ENCODE measurements at places on chromosomes 4 and X. TPM values are rescaled to one million over a fixed set of nuclear protein-coding genes. Genes with fewer than 3 reads are reported as not detected.

The BGN gene
- total RNA-seq, result 1,907 TPM

The MAGEC3 gene
- total RNA-seq, result 9.5 TPM

The ADGRG4 gene
- 0.14 TPM for total RNA-seq

The CXCL9 gene
- 0.63 TPM for total RNA-seq

The GC gene
- total RNA-seq, result not detected

The AGTR2 gene
- not detected for total RNA-seq

The ZFP92 gene
- 1.2 TPM for total RNA-seq

The SPANXN4 gene
- not detected for total RNA-seq

The SAT1 gene
- total RNA-seq, result 763 TPM

The CAMK2D gene
- 70.1 TPM for total RNA-seq

The PNMA3 gene
- not detected for total RNA-seq

The HEPH gene
- 109 TPM for total RNA-seq

The NSDHL gene
- total RNA-seq, result 5.3 TPM

- DNase-seq, result no peak
Observed at GRCh38 chr4:39085891-39086290, 23.9 kb downstream of the KLHL5 start.

GRCh38 chr4:37879365-37879764, 11.5 kb upstream of the TBC1D1 start:
- DNase-seq, result no peak

- no peak for DNase-seq
Observed at GRCh38 chr4:56641494-56642051, 39.5 kb downstream of the HOPX start.

- DNase-seq, result no peak
Observed at GRCh38 chr4:169282429-169283113, 11.8 kb upstream of the SH3RF1 start.

- DNase-seq, result no peak
Observed at GRCh38 chr4:71288875-71289274, 49.9 kb upstream of the SLC4A4 start.

GRCh38 chrX:12843668-12844279, 23.1 kb upstream of the TLR7 start:
- DNase-seq, result no peak

- no peak for DNase-seq
Observed at GRCh38 chrX:103628386-103629317, at the start of gene TCEAL1. Gene TCEAL1 (plus strand): TSS chrX:103628975. CDS start chrX:103629917, 942 bp downstream.

DNA sequence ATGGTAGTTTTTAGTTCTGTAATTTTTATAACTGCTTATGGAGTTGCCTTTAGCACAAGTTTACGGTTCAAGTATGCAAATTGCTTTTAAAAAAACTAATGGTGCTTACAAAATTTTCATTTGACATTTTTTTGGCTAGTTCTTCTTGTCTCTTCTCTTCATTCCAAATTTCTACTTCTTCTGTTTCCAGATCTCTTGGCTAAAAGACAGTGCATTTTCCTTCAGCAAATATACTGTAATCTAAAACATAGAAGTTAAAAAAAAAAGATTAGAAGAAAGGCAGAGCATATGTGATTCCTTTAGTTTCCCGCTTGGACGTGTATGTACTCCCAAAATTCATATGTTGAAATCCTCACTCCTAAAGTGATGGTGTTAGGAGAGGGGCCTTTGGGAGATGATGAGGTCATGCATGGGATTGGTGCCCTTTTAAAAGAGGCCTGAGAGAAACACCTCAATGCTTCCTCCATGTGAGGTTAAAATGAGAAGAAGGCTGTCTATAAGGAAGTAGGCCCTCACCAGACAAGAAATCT, 132.1 kb upstream of the NPY2R start:
- no peak for DNase-seq

GRCh38 chrX:153670748-153671588, 2.6 kb downstream of the PNCK start:
- DNase-seq, result no peak

DNA sequence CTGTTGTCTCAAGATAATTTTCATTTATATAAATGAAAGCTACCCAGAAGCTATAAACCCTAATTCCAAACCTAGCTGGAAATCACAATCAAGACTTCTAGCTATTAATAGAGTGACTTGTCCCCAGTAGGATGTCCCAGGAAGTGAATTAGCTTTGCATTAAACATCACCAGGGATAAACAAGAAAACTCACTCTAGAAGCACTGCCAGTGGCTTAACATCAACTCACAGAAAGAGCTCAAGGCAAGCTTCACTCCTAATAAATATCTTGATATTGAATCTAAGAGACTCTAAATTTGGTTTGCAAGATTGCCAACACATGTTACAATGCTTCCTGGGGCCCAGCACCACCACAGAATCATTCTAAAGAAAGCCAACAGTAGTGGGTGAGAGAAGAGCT, 468.7 kb upstream of the FAM241A start:
- no peak for DNase-seq

DNA sequence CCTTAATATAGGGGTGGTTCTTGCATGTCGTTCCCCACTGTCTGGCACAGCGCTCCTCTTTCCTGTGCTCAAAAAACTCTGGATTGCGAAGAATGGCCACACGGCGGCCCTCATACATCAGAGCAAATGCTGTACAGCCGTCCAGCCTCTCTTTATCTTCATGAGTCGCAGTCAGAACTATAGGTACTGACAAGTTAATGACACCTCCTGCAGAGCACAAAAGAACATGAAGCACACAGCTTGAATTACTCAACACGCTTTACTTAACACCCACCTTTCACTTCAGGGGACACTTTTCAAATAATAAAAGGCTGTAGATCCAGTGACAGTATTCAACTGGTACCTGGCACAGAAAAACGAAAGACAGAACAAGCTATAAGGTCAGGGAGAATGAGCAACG, 65.3 kb downstream of the PAPSS1 start:
- no peak for DNase-seq

GRCh38 chr4:36138220-36138619, 106.1 kb downstream of the ARAP2 start:
- DNase-seq, result no peak

DNA sequence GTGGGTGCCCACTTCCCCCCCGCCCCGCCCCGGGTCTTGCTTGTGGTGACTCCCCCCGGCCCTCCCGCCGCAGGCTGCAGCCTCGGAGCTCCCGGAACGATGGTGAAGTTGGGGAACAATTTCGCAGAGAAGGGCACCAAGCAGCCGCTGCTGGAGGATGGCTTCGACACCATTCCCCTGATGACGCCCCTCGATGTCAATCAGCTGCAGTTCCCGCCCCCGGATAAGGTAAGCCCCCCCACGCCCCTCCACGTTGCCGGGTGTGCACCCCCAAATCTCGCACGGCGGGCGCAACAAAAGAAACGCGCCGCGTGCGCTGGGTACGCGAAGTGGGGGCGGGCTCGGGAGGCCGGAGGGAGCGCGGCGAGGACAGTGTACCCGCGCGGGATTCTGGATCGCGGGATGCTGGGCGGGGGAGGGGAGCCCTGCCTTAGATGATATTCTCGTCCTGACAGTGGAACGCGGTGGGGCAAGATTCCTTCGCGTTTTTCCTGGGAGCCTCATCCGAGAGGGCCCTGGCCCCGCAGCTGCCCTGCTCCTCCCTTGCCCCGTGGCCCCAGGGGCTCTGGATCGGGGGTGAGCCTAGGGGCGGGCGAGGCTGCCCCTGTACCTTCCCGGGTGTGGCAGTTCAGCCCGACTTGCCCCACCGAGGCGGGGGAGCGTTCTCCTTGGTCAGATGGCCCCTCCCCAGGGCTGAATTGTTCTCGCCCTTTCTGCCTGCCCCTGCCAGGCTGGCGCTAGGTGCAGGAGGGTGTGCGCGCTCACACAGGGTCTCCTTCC, 819 bp downstream of the NSG1 start:
- DNase-seq, result no peak

GRCh38 chrX:9133426-9133825, 99.5 kb upstream of the FAM9B start:
- DNase-seq, result no peak

- DNase-seq, result no peak
Observed at GRCh38 chr4:80188801-80189458, 8.4 kb upstream of the PRDM8 start.

DNA sequence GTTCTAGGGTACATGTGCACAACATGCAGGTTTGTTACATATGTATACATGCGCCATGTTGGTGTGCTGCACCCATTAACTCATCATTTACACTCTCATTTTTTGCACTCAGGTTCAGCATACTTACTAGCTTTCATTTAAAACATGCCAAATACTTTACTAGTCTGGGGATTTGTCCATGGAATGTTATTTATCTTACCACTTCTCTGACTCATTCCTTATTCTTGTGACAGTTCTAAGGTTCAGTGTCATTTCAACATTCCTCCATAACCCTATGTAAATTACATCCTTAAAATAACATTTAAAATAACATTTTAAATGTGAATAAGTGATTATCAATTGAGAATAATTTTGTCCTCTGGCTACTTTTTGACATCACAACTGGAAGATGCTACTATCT, 19.5 kb upstream of the SYTL5 start:
- DNase-seq, result no peak

DNA sequence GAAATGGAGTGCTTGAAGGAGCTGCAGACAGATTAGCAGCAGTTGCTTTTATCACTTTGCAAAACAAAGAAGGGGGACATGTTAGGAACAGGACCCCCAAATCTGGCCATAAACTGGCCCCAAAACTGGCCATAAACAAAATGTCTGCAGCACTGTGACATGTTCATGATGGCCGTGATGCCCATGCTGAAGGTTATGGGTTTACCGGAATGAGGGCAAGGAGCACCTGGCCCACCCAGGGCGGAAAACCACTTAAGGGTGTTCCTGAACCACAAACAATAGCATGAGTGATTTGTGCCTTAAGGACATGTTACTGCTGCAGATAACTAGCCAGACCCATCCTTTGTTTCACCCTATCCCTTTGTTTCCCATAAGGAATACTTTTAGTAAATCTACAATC, 79.6 kb upstream of the GC start:
- no peak for DNase-seq

- no peak for DNase-seq
Observed at GRCh38 chr4:150106886-150107285, 28.6 kb downstream of the DCLK2 start.

- DNase-seq, result no peak
Observed at GRCh38 chrX:94524867-94525266, 850.9 kb downstream of the FAM133A start.

GRCh38 chrX:153441296-153441695, 4.6 kb downstream of the TREX2 start:
- DNase-seq, result no peak
